ENCODE measurements at places on chromosomes 5 and 9. TPM values are rescaled to one million over a fixed set of nuclear protein-coding genes. Genes with fewer than 3 reads are reported as not detected.

DNA sequence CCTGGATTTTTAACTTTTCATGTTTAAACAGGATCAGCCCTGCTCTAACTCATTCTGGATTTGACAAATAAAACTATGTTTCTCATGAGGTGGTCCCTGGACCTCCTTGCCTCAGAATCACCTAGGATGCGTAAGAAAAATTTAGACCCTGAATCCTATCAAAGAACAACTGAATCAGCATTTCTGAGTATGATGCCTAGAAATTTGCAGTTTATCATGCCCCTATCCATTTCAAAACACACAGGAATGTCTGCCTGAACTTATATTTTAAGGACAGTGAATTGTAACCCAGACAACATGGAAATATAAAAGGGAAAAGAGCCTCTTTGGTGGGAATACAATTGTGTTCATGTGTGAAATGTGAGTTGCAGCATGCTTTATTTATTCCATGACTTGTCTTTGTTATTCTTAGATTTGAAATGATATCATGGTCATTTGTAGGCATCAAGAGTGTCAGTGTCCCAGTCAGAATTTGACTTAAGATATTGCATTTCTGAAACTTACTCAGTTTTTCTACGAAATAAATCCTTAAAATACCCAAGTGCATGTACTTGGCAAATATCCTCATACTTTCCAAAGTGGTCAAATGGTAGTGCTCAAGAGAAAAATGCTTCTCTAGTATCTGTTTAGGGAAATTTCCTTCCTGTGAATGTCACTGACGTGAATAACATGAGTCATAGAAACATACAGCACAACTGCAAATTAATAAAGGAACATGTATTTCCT, 144.3 kb downstream of the GIN1 start:
- DNase-seq: no peak

The SLC1A1 gene
- polyA plus RNA-seq: 3.1 TPM

The C6 gene
- 30.9 TPM for polyA plus RNA-seq

DNA sequence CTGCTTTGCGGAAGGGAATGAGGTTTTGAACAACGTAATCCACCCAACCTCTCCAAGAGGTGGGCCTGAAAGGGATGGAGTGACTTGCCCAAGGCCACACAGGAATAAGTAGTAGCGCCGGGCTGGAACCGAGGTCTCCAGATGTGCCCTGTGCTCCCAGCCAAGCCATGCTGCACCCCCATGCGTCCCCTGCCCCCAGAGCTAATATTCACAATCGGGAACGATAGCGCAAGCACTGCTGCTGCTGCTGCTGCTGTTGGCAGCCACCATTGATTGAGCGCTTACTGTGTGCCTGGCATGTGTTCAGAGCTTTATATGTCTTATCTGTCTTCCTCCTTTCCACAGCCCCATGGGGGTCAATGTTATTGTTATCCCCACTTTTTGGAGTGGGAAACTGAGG, 43.9 kb downstream of the AMBP start:
- no peak for DNase-seq

The CENPK gene
- 0.61 TPM for polyA plus RNA-seq

GRCh38 chr9:15132091-15132490, 174.9 kb downstream of the TTC39B start:
- no peak for DNase-seq

GRCh38 chr5:73515232-73515631, 17.0 kb downstream of the BTF3 start:
- peak; percentile 47 for DNase-seq

DNA sequence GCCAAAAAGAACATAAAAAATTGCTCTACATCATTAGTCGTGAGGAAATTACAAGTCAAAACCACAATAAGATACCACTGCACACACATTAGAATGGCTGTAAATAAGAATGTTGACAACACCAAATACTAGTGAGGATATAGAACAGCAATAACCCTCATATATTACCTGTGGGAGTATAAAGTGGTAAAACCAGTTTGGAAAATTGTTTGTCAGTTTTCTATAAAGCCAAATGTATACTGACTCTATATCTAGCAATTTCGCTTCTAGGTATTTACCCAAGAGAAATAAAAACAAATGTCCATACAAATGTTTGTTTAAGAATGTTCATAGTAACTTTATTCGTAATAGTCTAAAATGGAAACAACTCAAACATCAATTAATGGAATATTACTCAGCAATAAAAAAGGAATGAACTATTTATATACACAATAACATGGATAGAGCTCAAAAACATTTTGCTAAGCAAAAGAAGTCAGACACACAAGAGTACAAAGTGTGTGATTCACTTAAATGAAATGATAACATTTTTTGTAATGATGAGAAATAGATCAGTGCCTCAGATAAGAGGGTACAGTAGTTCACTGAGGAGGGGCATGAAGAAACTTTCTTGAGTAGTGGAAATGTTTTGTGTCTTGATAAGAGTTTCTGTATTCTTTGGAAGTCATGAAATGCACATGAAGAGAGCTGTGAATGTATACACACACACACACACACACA, 219.6 kb upstream of the ZNF462 start:
- no peak for DNase-seq

DNA sequence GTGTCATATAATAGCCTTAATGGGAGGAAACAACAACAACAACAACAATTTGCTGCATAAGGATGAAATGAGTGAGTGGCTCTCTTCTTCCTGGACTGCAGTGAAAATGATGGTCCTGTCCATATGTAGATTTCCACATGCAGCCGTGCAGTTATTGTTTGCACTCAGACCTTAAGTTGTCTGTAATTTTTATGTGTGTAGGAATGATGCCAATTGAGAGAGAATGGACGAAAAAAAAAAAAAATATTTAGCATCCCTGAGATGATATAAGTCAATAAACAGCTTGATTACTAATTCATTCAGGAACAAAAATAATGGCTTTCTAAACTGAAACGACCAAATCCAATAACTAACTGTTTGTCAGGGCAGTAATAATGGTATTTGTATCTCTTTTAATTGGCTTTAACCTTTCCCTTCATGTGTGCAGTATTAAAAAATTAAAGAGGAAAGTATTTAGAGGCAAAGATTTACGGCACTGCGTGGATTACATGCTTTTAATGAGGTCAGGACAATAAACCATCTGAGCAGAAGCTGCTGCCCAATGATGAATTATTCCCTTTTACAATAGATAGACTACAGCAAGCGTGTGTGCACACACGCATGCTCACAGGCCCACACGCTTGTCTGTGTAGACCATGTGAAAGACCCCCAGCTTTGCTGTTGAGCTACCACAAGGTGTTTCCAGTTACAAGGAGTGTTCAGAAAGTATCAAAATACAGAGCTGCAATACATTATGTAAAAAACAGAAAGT, 459.5 kb upstream of the WWC1 start:
- DNase-seq: no peak

The CAPSL gene
- polyA plus RNA-seq: 1.7 TPM

DNA sequence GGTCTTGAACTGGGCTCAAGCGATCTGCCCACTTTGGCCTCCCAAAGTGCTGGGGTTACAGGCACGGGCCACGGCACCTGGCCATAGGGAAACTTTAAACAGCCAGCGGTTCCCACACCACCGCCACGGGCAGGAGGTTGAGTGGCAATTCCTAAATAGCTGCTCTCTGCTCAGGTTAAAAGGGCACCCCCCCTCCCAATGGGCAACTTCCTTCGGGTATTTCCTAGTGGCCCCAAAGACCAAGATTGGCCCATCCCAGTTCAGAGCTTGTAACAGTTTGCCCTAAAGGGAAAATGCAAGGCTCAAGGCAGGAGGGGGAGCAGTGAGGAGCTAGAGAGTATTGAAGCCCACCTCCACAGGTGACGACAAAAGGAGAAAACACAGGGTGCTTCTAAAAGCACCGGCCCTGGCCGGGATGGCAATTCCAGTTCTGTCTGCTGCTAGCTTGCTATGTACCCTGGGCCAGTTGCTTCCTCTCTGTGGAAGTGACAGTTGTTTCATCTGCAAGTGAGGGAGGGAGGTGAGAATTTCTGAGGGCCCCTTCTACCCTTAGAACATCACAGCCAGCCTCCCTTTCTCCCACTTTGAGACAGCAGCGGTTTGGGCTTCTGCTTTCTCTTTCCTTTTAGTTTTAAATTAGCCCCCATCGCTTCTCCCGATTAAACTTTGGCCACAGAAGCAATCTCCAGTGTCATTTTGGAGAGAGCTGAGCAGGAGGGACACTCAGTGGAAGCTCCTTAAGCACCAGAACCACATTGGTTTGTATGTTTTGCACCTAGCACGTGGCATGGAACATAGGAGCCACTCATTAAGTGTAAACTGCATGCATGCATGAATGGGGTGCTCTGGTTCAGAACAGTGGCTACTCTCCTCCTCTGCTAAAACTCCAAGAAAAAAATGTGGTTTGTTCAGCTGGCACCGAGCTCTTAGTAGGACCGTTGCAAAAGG, 17.3 kb upstream of the TNIP1 start:
- DNase-seq: no peak
